ENCODE measurements at places on chromosomes 1 and 21.

- DNase-seq = no peak
Measured at GRCh38 chr1:167492481-167492910, 25.8 kb downstream of the CD247 start.

GRCh38 chr1:87806379-87807094, 477.9 kb downstream of the LMO4 start:
- no peak for DNase-seq

GRCh38 chr21:41742073-41742875, 24.6 kb downstream of the RIPK4 start:
- DNase-seq = no peak

DNA sequence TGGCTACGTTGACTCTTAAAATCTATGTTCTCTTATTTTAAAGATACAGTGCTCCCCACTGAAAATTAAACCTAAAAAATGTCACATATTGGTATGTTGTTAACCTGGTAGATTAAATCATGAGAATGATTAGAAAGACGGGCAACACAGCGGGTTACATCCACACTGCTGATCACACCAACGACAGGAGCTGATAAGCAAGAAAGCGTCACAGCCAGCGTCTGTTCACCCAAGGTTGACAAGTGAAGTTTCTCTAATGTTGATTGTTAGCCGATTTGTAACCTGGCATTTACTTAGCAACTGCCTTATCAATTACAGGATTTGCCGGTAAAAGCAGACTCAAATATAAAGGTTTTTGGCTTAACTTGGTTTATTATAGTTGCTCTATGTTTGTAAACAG, 149.3 kb downstream of the NR5A2 start:
- no peak for DNase-seq

All from activated CD8-positive, alpha-beta memory T cell treated with anti-CD3 and anti-CD28 coated beads for 48 hours (primary cell).